ENCODE measurements at places on chromosomes 12 and 14.

GRCh38 chr14:21275261-21275858 lies 4.5 kb upstream of the RPGRIP1 start:
- ATAC-seq, result no peak

DNA sequence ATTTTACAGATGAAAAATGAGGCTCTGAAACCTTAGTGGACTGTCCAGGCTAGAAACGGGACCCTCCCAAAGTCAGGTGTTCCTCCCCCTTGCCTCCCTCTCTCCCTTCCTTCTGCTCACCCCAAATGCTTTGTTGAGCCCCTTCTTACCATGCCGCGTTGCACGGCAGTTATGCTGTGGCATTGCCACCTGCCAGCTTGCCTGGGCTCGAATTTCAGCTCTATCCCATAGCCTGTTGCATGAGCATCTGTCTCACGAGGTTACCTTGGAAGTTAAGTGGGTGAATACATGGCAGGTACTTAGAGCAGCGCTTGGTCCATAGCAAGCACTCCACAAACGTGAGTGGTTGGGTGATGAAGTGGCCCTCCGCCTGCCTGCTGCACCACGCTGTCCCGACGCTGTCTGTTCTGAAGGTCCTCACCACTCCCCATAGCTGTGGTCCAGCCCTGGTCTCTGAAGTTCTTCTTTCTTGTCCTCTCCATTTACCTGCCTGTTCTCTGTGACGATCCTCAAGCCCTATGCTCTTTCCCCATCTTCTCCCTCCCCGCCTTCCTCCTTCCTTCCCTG lies 269.9 kb downstream of the CACNA1C start:
- no peak for ATAC-seq

- no peak for ATAC-seq
Observed at GRCh38 chr12:109752117-109753053, 38.8 kb downstream of the FAM222A start.

GRCh38 chr14:68084256-68084655 lies 264.7 kb downstream of the RAD51B start:
- no peak for ATAC-seq

GRCh38 chr12:109779382-109779781 lies 53.8 kb downstream of the TRPV4 start:
- no peak for ATAC-seq

DNA sequence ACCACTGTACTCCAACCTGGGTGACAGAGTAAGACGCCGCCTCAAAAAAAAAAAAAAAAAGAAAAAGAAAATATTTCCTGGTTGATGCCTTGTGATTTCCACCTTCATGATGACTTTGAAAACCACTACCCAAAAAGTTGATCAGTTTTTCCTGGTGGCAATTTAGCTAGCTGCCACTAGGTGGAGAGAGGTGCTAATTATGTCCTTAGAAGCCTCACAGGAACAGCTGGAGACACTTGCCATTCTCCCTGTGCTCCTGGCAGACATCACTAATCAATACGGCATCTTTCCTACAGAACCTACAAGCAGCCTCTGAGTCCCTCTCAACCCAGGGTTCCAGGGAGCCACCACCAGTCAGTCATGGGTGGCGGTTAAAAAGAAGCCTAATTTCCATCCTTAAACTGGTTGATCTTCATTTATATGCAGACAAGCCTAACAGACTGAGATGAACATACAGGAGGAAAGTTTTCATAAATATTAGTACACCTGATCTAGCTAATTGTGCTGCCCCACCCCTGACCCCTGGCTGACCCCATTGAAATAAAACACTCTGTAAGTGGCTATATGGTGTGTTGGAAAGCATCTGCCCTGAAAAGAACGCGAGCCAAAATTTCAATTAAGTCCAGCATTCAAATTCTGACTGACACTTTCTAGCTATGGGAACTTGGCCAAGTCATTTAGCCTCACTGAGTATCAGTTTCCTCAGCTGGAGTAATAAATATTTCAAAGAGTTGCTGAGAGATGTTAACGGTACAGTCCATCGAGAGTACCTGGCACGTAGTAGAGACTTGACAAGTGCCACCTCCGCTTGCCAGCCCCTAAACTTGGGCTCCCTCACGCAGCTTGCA lies 6.2 kb upstream of the OAS1 start:
- no peak for ATAC-seq
